NCI-H510A (cell line): ENCODE measurements at places on chromosomes 7 and 10.
A peak's percentile ranks its signal among the peaks of the same experiment; 100 is the strongest.

- DNase-seq: no peak
Measured at GRCh38 chr7:68805159-68805558, 793.1 kb upstream of the AUTS2 start.

DNA sequence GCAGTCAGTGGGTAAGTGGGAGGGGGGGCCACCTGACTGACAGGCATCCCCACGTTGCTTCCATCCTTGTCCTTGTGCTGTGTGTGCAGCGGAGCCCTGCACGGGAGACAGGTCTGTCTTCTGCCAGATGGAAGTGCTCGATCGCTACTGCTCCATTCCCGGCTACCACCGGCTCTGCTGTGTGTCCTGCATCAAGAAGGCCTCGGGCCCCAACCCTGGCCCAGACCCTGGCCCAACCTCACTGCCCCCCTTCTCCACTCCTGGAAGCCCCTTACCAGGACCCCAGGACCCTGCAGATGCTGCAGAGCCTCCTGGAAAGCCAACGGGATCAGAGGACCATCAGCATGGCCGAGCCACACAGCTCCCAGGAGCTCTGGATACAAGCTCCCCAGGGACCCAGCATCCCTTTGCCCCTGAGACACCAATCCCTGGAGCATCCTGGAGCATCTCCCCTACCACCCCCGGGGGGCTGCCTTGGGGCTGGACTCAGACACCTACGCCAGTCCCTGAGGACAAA is 24.8 kb downstream of the TBATA start:
- DNase-seq: no peak

GRCh38 chr10:133474665-133475424 is 21.1 kb downstream of the SCART1 start:
- no peak for DNase-seq

GRCh38 chr10:18312374-18313139 is 172.3 kb downstream of the CACNB2 start:
- no peak for DNase-seq

DNA sequence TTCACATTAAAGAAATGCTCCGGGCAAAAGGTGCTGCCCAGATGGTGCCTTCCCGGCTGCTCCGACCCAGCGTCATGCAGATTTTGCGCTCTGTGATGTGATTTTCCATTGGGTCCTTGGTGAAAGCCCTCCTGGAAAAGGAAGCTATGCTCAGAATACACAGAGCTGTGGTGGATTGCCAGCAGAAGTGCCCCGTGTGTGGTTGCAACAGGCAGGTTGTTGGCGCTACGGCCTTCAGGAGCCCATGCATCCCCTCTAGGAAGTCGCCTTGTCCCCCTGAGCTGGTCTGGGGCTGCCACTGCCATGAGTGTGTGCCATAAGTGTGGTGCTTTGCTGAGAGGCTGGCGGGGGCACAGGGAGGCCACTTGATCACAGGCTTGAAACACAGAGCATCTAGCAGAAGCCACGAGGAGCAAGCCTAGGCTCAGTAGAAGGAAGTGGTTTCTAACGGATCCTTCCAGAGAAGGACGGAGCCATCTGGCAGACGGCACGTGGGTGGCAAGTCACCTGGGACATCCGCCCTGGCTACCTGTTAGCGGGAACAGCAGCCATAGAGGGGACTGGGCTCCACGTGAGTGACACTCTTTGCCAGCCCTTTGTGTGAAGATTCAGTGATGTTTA is 210.9 kb downstream of the CUX1 start:
- DNase-seq: no peak

DNA sequence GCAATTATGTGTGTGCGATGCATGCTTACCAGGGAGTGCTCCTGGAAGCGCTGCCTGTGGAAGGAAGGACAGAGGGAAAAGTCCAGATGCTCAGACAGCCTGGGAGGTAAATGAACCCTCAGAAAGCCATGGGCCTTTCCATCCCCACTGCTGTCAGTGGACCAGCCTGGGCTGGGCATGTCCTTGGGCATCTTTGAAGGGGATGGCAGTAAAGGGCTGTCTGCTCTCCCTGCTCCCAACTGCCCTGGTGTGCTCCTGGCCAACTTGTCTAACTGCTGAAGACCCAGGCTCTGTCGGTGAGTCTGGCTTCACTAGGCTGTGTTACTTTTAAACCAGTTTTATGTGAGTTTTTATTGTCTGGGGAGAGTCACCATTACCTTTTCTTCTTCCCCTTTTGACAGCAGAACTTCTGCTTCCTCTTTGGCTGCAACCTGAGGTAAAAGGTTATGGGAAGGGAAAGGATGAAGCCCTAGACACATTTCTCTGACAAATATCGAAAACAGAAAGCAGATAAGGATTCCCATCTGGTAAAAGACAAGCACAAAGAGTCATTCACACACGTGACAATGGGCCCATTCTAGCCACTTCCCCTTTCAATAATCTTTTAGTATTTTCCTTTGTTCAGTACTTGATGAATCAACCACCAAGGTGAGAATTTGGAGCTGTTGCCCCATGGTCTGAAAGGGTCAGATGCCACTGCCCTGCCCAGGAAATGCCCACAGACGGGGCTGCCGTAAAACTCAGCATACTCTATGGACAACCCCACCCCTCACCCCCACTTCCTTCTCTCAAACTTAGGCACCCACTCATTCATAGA is 27.6 kb upstream of the PIK3AP1 start:
- no peak for DNase-seq

- DNase-seq: no peak
Measured at GRCh38 chr7:82017334-82017943, 247.6 kb upstream of the HGF start.

- no peak for DNase-seq
Measured at GRCh38 chr7:71439321-71439720, 307.4 kb downstream of the GALNT17 start.

DNA sequence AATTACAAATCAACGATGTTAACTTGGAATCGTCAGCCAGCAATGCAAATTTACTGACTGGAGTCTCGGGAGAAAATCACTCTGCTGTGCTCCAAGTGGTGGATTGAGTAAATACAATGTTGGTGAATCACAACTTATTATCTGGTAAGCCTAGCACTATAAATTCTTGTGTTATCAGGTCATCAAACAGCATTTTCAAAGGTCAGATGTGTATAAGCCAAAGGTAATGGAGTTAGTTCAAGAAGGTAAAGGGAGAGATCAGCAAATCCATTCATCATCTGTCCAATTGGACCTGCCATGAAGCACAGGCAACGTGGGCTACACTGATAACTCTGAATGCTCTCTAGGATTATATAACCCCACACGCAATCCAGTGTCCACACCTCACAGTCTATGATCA is 13.9 kb downstream of the CUBN start:
- DNase-seq: no peak

DNA sequence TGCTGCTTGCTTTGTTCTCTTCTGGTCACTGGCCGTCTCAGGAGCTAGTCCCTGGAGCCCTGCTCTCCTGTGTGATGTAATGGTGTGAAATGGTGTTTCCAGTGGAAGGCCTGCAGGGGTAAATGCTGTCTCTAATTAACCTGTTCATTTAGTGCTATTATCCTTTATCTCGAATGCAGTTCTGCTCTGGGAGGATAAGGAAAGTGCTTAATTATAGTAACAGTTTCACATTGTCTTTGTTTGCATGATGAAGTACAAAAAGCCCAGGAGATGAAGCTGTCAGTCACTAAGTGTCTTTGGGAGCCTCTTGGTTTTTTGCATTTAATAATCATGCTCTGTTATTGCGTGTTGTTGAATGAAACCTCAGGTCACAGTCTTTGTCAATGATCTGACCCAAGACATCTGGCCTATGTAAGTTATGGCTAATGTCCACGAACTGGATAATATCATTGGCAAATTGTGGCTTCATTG is 755.3 kb upstream of the GALNT17 start:
- no peak for DNase-seq

GRCh38 chr10:71561003-71561574 is 158.5 kb downstream of the C10orf105 start:
- no peak for DNase-seq

DNA sequence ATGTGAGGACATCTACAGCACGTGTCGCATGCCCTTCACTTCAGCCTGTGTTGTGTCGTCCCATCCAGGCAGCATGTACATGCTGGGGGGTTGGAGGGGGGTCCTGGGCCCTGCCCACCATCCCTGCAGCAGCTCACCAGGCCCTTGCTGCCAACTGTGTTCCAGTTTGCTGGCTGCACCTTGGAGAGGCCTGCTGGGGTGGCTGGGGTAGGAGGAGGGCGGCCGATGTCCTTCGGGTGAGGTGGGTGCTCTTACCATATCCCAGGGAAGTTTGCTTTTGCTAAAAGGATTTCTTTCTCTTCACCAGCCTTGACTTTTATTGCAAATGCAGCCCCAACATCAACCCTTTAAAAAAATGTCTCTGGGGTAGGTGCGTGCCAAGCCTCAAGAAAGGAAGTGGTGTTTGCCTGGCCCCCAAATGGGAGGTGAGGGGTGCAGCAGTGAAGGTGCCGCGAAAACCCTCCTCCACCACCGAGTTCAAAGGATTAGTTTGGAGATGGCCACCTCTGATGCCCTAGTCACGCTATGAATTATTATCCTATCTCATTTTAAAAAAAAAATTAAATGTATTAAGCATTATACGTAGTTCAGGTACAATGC is 165.8 kb upstream of the KLF6 start:
- DNase-seq: no peak

- peak; percentile 82 for DNase-seq
Measured at GRCh38 chr7:75994388-75995051, at the start of gene TMEM120A. TMEM120A (minus strand) TSS chr7:75994595; CDS start chr7:75994570, 25 bp downstream.

GRCh38 chr7:94160719-94161435 is 156.7 kb upstream of the BET1 start:
- DNase-seq: no peak

GRCh38 chr10:34235164-34235832 is 579.8 kb downstream of the PARD3 start:
- DNase-seq: no peak

- DNase-seq: no peak
Measured at GRCh38 chr7:80182630-80183276, 48.1 kb downstream of the GNAI1 start.

GRCh38 chr10:1169981-1170866 is 114.0 kb downstream of the WDR37 start:
- no peak for DNase-seq

GRCh38 chr7:19728716-19729115 is 19.9 kb upstream of the POLR1F start:
- DNase-seq: no peak

DNA sequence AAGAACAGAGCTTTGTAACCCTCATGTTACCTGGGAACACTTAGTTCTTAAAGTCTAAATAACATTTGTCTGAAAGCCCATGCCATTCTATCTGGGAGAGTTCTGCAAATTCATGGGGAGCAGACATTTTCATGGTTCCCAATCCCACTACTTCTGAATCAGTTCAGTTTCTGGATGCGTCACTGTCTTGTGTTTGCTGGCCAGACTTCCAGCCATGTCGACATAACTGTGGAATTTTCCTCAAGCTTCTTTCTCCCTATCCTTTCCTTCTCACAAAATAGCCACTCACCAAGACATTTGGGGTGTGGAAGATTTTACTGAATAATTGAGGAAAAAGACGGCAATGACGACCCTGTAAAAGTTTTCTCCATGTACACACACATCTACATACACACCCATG is 272.5 kb downstream of the NEBL start:
- no peak for DNase-seq

DNA sequence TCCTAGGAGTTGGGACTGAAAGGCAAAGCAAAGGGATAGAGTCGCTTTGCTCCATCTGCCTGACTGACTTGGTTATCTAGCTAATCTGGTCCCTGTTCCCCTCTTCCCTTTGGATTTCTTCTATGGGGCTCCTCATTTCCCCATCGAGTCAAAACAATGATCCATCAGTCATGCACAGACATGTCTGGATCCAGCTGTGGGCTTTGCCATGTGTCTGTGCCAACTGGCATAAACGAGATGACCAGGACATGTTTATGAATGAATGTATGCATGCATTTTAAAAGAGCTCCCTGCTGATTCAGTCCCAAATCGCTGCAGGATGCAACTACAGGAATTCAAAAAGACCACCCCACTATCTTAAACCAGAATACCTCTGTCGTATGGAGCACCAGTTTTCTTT is 122.0 kb downstream of the ARL4A start:
- no peak for DNase-seq

DNA sequence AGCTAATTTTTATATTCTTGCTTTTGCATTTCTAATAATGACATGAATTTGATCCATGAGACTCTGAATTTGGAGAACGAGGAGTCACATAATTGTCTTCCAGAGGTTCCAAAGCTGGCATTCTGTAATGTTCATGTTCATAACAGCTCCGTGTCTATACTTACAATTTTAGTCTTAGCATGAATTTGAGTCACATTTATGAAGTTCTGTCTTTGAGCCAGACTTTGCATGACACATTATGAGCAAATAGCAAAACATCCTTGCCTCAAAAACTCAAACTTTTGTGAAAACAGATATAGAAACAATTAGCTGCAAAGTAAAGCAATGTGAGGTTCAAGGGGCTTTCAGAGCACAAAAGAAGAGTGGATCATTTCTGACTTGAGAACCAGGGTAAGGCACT is 44.5 kb upstream of the CAV2 start:
- DNase-seq: no peak
